Omental fat pad (tissue), 4 donors: ENCODE measurements at places on chromosomes 5 and 9.

GRCh38 chr9:30293231-30293630 lies 2091.2 kb upstream of the ACO1 start:
- DNase-seq: no peak

GRCh38 chr9:792331-793260 lies 48.9 kb upstream of the DMRT1 start:
- DNase-seq: no peak

- DNase-seq: no peak
Measured at GRCh38 chr5:115246361-115246991, 16.2 kb downstream of the PGGT1B start.

- no peak for DNase-seq
Measured at GRCh38 chr5:104186100-104186499, 623.5 kb upstream of the NUDT12 start.

- no peak for DNase-seq
Measured at GRCh38 chr5:139757727-139758509, 37.7 kb upstream of the PSD2 start.

- DNase-seq: no peak
Measured at GRCh38 chr9:23492126-23493002, 333.7 kb downstream of the ELAVL2 start.

GRCh38 chr5:177370488-177371119 lies 12.9 kb downstream of the RGS14 start:
- DNase-seq: no peak

- no peak for DNase-seq
Measured at GRCh38 chr9:109779711-109780452, at the start of gene PALM2AKAP2. TSS of gene PALM2AKAP2 (plus strand) at chr9:109780198. CDS start at chr9:109780489, 291 bp downstream.

DNA sequence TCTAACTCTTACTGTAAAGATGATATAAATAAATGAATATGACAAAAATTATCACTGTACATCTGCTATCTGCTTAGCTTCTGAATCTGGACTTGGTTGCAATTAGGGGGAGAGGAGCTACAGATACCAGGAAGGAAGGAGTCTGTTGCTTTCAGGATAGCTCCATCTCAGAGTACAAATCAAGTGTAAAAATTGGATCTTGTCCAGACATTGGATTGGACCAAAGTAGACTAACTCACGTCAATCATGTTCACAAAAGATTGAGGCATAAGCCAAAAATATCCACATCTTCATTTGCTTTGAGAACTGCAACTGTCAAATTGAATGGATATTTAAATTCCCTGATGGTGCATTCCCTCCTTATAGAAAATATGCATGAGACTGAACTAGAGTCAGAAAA lies 8.8 kb upstream of the OR1Q1 start:
- no peak for DNase-seq

DNA sequence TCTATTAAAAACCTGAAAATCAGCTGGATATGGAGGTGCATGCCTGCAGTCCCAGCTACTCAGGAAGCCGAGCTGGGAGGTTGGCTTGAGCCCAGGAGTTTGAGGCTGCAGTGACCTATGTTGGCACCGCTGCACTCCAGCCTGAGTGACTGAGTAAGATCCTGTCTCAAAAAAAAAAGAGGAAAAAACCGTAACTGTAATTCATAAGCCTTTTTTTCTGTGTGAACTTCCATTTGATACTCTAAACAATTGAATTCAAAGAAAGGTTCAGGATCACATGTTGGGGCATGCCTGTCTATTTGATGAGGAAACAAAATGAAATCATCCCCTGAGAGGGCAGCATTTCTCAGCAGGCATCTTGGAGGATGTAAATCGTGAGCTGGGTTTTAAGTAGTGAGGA lies 38.8 kb downstream of the ITGA2 start:
- DNase-seq: no peak

DNA sequence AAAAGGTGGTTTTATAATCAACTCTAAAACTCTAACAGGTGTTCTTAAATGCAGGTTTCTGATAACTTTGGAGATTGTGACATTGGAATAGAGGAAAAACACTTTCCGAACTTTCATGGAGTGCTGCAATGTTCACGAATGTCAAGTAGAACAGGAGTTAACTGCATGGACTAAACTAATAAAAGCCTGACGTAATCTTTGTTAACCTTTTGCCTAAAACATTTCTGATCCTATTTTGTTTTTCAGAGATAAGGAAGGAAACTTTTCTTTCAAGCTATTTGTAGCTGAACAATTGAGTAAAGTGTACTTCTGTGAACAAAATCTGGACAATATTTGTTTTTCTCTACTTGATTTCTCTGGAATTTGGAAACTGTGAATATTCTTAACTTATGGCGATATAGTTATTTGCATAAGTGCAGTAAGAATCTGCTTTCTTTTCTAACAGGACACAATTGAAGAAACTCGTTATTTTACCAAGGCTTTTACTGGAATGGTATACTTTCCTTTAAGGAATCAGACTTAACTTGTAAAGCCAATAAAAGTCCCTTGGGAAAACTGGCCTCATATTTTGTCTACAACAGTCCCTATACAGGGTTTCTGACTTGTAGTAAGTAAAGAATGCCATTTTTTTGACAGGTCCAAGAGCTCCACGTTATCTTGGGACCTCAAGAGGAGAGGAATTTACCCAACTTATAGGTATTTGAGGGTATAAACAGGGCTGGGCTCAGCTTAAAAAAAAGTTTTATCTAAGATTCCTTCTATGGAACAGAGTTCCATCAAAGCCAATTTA lies 154.7 kb downstream of the NXNL2 start:
- DNase-seq: no peak

DNA sequence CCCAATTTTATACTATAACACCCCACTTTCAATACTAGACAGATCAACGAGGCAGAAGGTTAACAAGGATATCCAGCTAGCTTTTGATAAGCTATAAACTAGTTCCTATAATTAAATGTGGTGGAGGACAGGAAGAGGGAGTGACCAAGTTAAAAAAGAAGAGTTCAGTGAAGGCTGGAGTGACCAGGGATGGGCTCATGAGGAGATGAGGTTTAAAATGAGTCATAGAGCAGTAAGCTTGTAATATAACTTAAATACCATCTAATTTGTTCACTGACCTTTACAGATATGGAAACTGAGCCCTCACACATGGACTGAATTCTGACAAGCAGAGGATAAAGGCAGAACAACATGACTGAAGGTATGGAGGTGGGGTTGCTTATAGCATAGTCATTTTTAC lies 284.5 kb downstream of the SPATA31D1 start:
- DNase-seq: no peak

DNA sequence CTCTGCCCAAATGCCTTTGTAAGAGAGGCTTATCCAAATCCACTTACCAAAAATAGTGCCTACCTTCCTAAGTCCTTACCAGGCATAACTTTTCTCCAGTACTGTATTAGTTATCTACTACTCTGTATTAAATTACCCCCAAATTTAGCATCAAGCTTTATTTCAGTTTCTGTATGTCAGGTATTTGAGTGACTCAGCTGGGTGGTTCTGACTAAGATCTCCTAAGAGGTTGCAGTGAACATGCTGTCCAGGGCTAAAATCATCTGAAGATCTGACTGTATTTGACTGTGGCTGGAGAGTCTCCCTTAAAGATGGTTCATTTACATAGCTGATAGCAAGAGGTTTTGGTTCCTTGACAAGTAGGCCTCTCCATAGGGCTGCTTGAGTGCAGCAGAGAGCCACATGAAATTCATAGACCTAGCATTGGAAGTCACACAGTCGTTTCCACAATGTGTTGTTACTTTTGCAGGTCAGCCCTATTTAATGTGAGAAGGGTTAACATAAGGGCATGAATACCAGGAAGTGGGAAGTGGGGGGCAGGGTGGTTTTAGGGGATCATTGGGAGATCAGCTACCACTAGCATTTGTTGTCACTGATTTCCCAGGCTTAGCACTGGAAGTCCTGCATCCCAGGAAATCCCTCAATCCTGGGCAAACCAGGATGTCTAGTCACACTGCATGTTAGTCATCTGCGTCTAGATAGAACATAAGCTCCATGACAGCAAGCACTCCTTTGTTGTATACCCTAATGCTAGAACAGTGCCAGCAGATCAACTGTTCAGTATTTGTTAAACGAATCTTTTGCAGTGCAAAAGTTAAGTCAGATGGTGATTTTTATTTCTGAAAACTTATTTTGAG lies 2.0 kb upstream of the ZNF622 start:
- no peak for DNase-seq

GRCh38 chr9:121240472-121241135 lies 27.4 kb upstream of the GSN start:
- no peak for DNase-seq

DNA sequence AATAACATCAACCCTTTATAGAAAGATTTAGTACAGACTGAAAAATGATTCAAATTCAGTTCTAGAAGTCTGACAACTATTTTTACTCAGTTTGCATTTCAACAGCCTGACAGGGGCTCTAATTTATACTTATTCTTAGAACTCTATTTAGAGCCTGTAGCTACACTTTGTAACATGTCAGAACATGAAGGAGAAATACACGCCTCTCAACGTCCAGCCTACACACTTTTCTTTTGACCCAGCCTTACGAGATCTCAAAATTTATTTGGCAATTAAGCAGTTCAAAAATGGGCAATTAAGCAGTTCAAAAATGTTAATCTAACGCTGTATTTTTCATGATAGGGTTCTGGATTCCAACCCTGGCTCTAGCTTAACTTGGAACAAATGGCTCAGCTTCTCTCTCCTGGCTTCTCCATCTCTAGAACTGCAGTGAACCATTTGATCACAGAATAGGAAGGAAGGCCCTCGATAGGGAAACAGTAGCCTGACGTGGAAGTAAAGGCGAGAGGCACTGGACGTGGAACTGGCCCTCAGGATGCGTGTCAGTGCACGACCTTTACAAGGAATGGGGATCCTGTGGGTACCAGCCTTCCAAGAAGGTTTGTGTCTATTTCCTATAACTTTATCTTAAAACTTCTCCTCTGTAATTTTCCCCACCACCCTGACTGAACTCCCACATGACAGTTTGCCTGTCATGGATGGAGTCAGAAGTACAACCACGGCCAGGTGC lies 66.4 kb downstream of the PRRT1B start:
- DNase-seq: no peak

DNA sequence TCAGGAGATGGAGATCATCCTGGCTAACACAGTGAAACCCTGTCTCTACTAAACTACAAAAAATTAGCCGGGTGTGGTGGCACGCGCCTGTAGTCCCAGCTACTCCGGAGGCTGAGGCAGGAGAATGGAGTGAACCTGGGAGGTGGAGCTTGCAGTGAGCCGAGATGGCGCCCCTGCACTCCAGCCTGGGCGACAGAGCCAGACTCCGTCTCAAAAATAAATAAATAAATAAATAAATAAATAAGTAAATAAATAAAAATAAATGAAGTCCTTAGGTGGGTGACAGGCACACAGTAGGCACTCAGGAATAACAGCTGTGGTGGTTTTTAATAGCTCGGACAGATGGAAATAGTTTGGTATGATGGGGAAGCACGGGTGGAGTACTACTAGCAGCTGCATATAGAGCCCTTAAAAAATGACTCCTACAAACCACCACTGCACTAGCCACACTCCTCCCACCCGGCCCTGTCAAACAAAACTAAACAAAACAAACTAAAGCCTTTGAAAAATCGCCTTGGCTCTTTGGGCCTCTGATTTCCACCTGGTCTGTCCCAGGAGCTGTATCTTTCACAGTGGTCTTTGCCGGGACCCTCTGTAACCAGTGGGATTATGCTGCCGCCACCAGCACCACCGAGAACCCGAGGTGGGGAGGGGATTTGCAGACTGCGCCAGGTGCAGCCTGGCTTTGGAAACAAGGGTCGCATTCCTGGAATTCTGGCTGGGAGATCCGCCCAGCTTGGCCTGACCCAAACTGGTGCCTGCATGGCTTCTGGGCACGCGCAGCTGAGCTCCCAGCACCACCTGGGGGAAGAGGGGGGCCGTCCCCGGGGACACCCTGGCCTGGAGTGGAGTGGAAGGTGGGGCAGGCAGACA lies 5.1 kb upstream of the WDR5 start:
- DNase-seq: no peak

- no peak for DNase-seq
Measured at GRCh38 chr5:174383210-174384167, 338.0 kb downstream of the NSG2 start.

GRCh38 chr9:87309236-87309635 lies 188.4 kb upstream of the DAPK1 start:
- DNase-seq: no peak

DNA sequence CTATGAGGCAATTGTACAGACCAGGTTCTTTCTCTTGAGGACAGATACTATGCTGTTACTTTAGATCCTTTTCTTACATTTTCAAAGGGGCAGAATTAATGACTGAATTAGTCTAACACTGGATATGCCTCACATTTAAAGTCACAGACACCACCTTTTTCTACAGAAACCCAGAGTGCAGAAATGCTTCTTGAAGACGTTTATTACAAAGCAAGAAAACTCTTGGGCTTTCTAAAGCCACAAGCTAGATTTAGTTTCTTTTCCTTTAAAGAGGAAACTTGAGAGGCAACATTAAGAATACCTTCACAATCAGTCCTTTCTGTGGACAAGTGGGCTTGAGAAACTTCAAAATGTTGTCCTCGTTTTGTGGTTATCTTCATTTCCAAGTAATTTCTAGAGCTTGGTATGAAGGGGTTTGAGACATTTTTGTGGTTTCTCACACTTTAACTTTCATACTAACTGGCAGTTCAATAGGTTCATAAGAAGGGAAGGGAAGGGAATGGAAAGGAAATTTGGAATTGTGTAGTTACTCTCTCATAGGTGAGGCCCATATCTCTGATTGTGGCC lies 527.4 kb downstream of the RASEF start:
- DNase-seq: no peak

GRCh38 chr5:80915716-80916115 lies 44.4 kb upstream of the RASGRF2 start:
- no peak for DNase-seq

DNA sequence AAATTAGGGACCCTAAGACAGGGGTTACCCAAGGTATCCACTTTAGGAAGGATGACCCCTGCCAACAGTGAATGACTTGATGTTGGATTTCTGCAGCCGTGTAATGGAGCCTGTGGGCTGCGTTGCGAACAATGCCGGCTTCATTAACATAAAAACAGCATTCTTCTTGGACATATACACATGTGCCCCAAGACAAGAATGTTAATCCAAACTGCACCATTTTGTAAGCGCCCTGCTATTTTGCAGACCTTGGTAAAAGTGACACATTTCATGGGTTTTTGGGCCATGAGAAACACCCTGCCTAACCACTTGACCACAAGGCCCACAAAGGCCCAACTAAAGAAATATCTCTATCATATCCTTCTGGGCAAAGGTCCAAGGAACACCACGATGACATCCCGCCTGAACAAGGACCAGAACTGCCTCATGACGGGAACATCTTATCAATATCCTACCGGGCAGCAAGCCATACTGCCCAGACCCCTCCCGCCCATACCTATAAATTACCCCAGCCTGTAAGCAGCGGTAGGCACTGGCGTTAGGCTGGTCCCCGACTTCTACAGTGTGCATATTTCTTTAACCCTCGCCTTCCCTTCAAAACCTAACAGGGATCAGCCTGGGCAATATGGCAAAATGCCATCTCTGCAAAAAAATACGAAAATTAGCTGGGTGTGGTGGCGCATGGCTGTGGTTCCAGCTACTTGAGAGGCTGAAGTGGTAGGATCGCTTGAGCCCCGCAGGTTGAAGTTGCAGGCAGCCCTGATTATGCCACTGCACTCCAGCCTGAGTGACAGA lies 9.7 kb upstream of the PDCD1LG2 start:
- DNase-seq: no peak

GRCh38 chr5:170076211-170076610 lies 29.5 kb upstream of the FOXI1 start:
- DNase-seq: no peak
